ENCODE measurements at places on chromosomes 5 and 9.

DNA sequence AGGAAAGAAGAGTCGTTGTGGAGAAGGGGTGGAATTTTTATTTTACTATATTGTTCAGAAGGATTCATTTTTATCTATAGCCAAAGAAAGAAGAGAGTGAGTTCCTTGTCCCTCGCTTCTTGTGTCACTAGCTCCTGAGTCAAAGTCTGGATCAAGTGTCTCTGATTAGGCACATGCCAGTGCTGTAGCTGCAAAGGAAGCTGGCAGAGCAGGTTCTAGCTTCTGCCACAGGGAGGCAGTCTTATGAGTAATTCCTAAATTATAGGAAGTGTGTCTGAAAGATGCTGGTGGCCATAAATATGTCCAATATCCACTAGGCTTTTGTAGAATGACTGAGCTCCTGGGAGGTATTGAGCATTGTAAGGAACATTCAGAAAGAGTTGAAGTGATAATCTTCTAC lies 84.7 kb downstream of the DOCK2 start:
- no peak for DNase-seq

- no peak for DNase-seq
These were observed 51.5 kb upstream of the SH3PXD2B start for GRCh38 chr5:172505845-172506244.

DNA sequence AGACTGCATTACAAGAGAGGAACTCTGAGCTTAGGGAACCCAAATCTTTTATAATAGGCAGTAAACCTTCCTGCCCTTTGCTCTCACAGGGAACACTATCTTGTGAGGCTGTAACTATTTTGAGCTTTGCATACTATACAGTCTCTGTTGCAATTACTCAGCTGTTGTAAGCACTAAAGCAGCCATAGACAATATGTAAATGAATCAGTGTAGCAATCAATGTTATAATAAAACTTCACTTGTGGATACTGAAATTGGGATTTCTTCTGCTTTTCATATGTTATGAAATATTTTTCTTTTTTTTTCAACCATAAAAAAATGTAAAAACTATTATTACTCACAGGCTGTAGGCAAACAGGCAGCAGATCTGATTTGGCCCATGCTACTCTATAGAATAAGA lies 16.7 kb upstream of the UBQLN1 start:
- no peak for DNase-seq

GRCh38 chr5:59724482-59725391 lies 168.8 kb downstream of the PDE4D start:
- no peak for DNase-seq

DNA sequence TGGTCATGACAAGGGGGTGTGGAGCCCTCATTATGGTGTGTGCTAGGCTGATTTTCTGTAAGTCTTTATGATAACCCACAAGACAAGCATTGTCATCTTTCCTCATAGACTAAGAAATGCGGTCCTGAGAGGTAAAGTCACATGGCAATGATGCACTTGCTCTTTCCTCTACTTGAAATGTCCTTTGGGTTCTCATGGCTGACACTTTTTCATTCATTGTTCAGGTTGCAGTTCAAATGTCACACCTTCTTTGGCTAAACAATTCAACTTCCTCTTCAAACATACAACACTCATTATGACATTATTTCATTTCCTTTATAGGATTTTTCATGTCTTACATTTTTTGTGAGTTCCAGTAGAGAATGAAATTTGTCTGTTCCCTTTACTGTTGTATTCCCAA lies 323.6 kb upstream of the PRR16 start:
- no peak for DNase-seq

DNA sequence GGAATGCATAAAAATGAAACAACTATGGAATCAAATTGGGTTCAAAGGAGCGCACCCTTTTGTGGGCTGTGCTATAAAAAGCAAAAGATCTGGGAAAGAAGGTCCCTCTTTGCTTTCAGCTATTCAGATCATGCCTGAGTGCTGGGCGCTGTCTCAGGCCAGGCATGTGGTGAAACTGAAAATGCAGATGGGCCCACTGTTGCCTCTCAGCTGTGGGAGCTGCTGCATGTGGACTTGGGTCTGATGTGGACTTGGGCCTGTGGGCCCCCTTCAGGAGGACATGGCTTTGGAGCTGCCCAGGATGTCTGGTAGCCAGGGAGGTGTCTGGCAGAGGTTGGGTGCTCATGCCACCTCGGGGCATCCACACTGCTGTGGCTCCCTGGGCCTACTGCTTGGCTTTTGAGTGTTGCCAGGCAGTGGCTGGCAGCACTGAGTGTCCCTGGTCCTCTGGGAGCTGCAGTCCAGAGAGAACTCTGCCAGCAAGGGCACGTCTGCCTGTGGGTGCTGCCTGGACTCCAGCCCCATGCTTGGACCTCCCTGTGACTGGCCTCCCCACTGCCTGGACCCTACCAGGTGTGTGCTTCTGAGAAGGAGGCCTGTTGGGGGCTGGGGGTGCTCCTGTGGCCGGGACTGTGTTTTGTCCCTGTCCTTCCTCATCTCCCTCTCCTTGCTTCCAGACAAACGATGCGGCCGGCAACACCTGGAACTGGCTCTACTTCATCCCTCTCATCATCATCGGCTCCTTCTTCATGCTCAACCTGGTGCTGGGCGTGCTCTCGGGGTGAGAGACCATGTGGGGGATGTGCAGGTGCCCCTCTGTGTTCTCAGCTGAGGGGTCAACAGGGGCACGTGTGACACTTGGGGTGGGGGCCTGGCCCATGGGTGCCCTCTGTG lies 74.3 kb downstream of the CACNA1B start:
- DNase-seq: no peak

GRCh38 chr9:136521537-136521936 lies 24.3 kb downstream of the NOTCH1 start:
- no peak for DNase-seq

DNA sequence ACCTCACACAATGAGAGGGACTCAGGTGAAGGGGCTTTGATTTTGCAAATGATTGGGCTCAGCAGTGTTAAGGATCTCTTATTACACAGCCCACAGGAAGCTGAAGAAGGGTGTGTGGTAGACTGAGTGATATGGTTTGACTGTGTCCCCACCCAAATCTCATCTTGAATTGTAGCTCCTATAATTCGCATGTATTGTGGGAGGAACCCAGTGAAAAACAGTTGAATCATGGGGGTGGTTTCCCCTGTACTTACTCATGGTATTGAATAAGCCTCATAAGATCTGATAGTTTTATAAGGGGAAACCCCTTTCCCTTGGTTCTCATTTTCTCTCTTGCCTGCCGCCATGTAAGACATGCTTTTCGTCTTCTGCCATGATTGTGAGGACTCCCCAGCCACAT lies 132.5 kb upstream of the FBXL7 start:
- no peak for DNase-seq

DNA sequence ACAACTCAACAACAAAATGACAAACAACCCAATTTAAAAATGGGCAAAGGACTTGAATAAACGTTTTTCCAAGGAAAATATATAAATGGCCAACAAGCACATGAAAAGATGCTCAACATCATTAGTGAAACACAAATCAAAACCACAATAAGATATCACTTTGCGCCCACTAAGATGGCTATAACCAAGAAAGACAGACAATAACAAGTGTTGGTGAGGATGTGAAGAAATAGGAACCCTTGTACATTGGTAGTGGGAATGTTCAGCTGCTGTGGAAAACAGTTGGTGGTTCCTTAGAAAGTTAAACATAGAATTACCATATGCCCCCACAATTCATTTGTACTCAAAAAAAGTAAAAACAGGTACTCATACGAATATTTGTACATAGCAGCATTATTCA lies 39.2 kb upstream of the WDR41 start:
- DNase-seq: no peak

DNA sequence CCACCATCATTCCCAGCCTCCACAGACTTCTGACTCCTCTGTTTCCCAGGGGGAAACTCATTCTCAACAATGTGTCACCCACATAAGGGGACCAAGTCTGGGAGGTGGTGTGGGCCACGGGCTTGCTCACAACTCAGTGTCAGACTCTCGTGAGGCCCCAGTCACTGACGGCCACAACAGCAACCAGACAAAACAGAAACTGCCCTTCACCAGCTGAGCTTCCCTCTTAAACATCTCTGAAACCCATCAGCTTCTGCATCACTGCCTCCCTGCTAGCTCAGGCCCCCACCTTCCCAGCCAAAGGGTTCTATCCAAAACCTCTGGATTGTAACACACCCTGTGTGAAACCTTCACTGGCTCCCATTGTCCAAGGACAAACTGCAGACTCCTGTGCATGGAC lies 273.4 kb downstream of the CDK5RAP2 start:
- DNase-seq: no peak

DNA sequence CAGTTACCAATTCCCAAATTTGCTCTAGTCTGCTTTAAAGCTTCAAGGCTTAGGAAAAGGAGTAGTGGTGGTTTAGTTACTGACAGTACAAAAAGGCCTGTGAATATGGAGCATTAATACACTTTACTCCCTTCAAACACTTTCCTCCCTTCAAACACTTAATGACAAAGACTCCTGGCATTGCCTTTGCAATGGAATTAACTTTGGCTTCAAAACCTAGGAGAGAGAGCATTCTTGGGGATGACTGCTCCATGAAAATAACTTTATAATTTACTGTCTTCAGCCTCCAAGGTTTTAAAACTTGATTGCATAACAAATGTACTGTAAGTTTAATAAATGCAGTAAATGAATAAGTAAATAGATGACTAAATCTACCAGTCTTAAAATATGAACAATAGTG lies 185.6 kb downstream of the TRPM3 start:
- no peak for DNase-seq

- no peak for DNase-seq
These were observed 67.5 kb upstream of the ACTBL2 start for GRCh38 chr5:57550132-57550531.

- DNase-seq: no peak
These were observed 113.3 kb downstream of the FGF10 start for GRCh38 chr5:44275908-44276307.

- DNase-seq: no peak
These were observed 16.4 kb upstream of the ZBED3 start for GRCh38 chr5:77103457-77103856.

GRCh38 chr5:32100691-32101302 lies 73.3 kb downstream of the GOLPH3 start:
- DNase-seq: no peak

DNA sequence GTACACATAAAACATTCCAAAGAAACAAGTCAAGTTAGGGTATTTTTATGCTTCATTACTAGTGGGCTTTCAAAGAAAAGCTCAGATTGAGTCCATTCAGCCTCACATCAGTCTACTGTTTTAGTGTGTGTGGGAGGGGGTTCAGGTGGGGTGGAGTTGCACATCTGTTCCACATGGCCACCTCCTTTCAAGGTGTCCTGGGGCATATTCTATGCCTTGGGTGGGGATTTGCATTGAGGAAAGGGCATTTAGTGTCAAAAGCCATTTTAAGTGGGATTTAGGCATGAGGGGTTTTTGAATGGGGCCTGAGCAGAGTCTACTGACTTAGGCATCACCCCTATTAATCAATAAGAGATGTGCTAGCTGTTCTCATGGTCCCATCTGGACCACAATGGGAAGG lies 983.1 kb downstream of the TLE4 start:
- no peak for DNase-seq
